Cerebellum (tissue), 4 donors: ENCODE measurements at places on chromosomes 12 and 14. TPM values are rescaled to one million over a fixed set of nuclear protein-coding genes. Genes with fewer than 3 reads are reported as not detected.

Gene TUNAR
- total RNA-seq = 7.3 TPM

Gene ACVRL1
- 12.3 TPM for total RNA-seq

Gene TDRD9
- total RNA-seq = 2.4 TPM

Gene DENR
- total RNA-seq = 34.4 TPM

Gene AMIGO2
- total RNA-seq = 5.8 TPM

Gene NYNRIN
- 31.8 TPM for total RNA-seq

Gene PCED1B
- 0.27 TPM for total RNA-seq

Gene CISTR
- not detected for total RNA-seq

Gene CRIP2
- total RNA-seq = 49.7 TPM

Gene BORCS5
- 25.7 TPM for total RNA-seq

Gene A2ML1
- total RNA-seq = 0.36 TPM

Gene TMEM132C
- 21.4 TPM for total RNA-seq

Gene SOAT2
- 0.27 TPM for total RNA-seq

Gene CHGA
- 26.8 TPM for total RNA-seq

Gene ASCL1
- total RNA-seq = 14.0 TPM

Gene OR4K15
- total RNA-seq = not detected

Gene HOXC12
- not detected for total RNA-seq

Gene SAMD15
- total RNA-seq = 5.2 TPM

Gene KLHDC2
- 95.6 TPM for total RNA-seq

Gene DAO
- total RNA-seq = not detected

Gene LGMN
- total RNA-seq = 24.5 TPM

Gene CTSG
- total RNA-seq = not detected

Gene ARHGEF40
- total RNA-seq = 27.2 TPM

Gene SALL2
- total RNA-seq = 23.7 TPM

Gene VRTN
- not detected for total RNA-seq

Gene TMX1
- 28.6 TPM for total RNA-seq

Gene NOS1
- 3.8 TPM for total RNA-seq

Gene TPPP2
- total RNA-seq = not detected

Gene TSPAN19
- total RNA-seq = 1.9 TPM

Gene ACOT4
- total RNA-seq = 0.45 TPM

Gene CSRP2
- total RNA-seq = 50.0 TPM

Gene PAX9
- not detected for total RNA-seq

Gene KCNA1
- total RNA-seq = 15.8 TPM

Gene CACNA1C
- 20.9 TPM for total RNA-seq
